WTC11 (cell line): ENCODE measurements at places on chromosomes 6 and 20. TPM values are rescaled to one million over a fixed set of nuclear protein-coding genes. Genes with fewer than 3 reads are reported as not detected.

DNA sequence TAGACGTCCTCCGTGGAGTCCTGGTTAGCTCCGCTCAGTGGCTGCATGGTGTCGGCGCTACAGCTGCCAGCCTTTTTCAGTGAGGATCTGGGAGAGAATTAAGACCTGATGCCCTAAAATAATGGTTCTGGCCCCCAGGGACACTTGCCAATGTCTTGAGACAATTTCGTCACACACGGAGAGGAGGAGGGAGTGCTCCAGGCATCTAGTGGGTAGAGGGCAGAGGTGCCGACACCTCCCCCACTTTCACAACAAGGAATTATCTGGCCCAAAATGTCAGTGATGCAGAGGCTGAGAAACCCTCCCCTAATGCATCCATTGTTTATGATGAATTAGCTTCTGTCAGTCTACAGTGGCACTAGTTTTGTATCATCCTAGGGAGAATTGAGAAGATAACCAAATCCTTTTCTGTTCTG, 24.4 kb downstream of the TMEM181 start:
- no peaks in the 10 kb centered on the region; the same call in 1 of the 2 replicates for H3K4me1 ChIP-seq
- H3K4me3 ChIP-seq = no peak overlapping the region
- H3K36me3 ChIP-seq = peaks cover 50% of the 10 kb centered on the region
- no peaks in the 10 kb centered on the region for H3K27me3 ChIP-seq
- no peak for DNase-seq
- no peak overlapping the region for H3K27ac ChIP-seq

DNA sequence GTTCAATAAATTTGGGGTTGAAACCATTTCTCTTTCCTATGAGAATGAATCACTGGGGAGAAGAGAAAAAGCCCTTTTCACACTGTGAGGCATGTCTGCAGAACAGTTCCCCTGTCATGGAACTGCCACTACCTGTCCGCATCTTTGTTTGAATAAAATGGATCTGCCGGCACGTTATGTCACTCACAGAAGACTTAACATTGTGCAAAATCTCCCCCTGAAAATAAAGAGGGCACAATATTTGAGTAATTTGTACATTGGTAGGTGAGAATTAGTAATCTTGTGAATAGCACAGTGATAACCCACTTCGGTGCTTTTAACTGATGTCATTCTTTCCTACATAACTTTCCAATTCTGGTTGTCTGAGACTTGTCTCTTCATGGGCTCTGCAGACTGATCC, 804.0 kb downstream of the C6orf118 start:
- no peak overlapping the region for H3K27ac ChIP-seq
- H3K4me1 ChIP-seq = peaks cover 9% of the 10 kb centered on the region
- DNase-seq = no peak
- H3K27me3 ChIP-seq = no peaks in the 10 kb centered on the region

DNA sequence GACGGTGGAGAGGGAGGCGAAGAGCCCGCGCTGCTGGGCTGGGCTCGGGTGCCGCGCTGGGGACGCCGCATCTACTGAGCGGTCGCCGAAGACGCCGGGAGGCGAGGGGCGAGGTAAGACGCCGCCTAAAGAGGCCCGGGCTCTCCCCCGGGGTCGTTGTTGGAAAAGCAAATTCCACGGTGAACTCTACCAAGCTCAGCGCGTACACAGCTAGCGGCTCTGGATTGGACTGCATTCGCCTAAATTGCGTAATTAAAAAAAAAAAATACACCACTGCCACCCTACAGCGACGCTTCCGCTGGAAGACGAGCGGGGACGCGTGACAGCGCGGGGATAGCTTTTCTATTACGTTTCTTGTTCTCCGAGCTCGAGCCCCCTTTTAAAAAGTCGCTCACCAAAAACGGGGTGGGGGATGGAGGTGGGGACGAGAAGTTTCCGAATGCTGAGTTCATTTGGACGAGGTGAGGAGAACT, 92.0 kb upstream of the PRDM1 start:
- peaks cover 97% of the 10 kb centered on the region for H3K27me3 ChIP-seq
- DNase-seq = peak; percentile 44
- H3K27ac ChIP-seq = no peak overlapping the region
- H3K4me1 ChIP-seq = peaks cover 40% of the 10 kb centered on the region
- H3K36me3 ChIP-seq = no peaks in the 10 kb centered on the region

DNA sequence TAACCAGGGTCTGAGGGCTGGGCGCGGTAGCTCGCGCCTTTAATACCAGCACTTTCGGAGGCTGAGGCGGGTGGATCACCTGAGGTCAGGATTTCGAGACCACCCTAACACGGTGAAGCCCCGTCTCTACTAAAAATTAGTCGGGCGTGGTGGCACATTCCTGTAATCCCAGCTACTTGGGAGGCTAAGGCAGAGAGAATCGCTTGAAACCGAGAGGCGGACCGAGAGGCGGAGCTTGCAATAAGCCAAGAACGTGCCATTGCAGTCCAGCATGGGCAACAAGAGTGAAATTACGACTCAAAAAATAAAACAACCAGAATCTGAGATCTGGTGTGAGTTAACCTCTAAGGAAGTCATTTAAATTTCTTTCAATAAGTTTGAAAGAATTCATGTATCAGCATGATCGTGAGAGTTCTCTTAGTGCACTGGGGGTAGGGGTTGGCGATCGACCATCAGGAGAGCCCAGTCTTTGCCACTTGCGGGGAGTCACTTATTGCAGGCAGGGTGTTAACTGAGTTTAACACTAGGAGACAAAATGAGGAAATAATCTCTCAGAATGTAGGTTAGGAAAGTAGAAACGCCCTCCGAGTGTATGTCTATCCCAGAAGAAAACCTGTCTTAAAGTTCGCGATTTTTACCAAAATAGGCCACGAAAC, 206.5 kb upstream of the ZNF184 start:
- H3K4me1 ChIP-seq = peaks cover 10% of the 10 kb centered on the region
- H3K36me3 ChIP-seq = no peaks in the 10 kb centered on the region
- no peak overlapping the region for H3K27ac ChIP-seq
- no peak for DNase-seq
- H3K27me3 ChIP-seq = peaks cover 74% of the 10 kb centered on the region

- no peak overlapping the region for H3K27ac ChIP-seq
- H3K27me3 ChIP-seq = no peaks in the 10 kb centered on the region
- H3K4me1 ChIP-seq = peaks cover 7% of the 10 kb centered on the region; the same call in 1 of the 2 replicates
- no peak for DNase-seq
- H3K36me3 ChIP-seq = peaks cover 13% of the 10 kb centered on the region
These were observed 15.9 kb downstream of the KIZ start for GRCh38 chr20:21141825-21142224.

GRCh38 chr6:33431880-33432541, 12.1 kb downstream of the SYNGAP1 start:
- H3K27me3 ChIP-seq = no peaks in the 10 kb centered on the region
- peak; percentile 47 for DNase-seq
- peak overlapping the region; percentile 71 for H3K4me3 ChIP-seq
- H3K36me3 ChIP-seq = peaks cover 21% of the 10 kb centered on the region
- H3K27ac ChIP-seq = peak overlapping the region; percentile 93

DNA sequence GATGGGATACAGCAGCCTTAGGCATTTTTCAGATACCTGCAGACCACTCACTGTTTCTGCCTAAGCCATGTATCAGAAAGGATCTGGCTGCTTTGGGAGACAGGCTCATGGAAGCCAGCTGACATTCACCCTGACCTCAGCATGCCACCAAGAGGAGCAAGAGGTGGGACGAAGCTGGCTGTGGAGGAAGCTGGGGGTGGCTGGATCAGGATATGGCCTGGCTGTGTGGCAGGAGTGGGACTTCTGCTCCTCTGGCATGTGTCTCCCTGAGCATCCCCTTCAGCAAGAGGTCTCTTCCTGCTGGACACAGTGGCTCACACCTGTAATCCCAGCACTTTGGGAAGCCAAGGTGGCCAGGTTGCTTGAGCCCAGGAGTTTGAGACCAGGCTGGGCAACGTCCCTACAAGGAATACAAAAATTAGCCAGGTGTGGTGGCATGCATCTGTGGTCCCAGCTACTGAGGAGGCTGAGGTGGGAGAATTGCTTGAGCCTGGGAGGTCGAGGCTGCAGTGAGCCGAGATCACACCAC, 897 bp downstream of the ADIG start:
- no peak overlapping the region for H3K27ac ChIP-seq
- peaks cover 23% of the 10 kb centered on the region for H3K4me1 ChIP-seq
- H3K4me3 ChIP-seq = no peak overlapping the region
- H3K27me3 ChIP-seq = no peaks in the 10 kb centered on the region

GRCh38 chr6:36650848-36651478, 27.6 kb upstream of the CDKN1A start:
- H3K4me3 ChIP-seq = no peak overlapping the region
- no peaks in the 10 kb centered on the region; the same call in 1 of the 2 replicates for H3K27me3 ChIP-seq
- no peak for DNase-seq
- H3K36me3 ChIP-seq = no peaks in the 10 kb centered on the region

- H3K27me3 ChIP-seq = no peaks in the 10 kb centered on the region
- H3K36me3 ChIP-seq = no peaks in the 10 kb centered on the region
- no peak overlapping the region for H3K27ac ChIP-seq
These were observed 386.8 kb downstream of the HDGFL1 start for GRCh38 chr6:22956029-22956681.

GRCh38 chr20:36010076-36010475, 41.7 kb downstream of the CNBD2 start:
- no peaks in the 10 kb centered on the region for H3K4me1 ChIP-seq
- DNase-seq = no peak
- no peak overlapping the region for H3K4me3 ChIP-seq
- H3K27me3 ChIP-seq = no peaks in the 10 kb centered on the region
- H3K36me3 ChIP-seq = no peaks in the 10 kb centered on the region
- no peak overlapping the region for H3K27ac ChIP-seq

DNA sequence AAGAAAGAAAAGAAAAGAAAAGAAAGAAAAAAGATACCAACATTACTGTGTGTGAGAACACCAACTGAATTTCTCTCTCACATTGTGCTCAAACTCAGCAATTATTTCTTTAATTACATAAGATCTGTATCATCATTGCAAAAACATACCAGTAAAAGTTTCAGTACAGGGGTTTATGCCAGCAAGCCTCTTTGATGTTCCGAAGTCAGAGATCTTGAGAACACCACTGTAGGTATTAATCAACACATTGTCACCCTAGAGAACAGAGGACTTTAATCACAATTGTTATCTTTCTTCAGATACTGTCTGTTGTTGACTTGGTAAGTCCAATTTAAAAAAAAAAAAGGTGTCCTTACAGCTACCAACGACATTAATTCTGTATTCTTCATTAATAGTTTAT, 60.9 kb upstream of the MAP7 start:
- no peaks in the 10 kb centered on the region for H3K27me3 ChIP-seq
- peaks cover 63% of the 10 kb centered on the region for H3K4me1 ChIP-seq
- no peaks in the 10 kb centered on the region for H3K36me3 ChIP-seq
- DNase-seq = no peak

- H3K27me3 ChIP-seq = no peaks in the 10 kb centered on the region
- no peaks in the 10 kb centered on the region for H3K36me3 ChIP-seq
- DNase-seq = no peak
- peaks cover 17% of the 10 kb centered on the region for H3K4me1 ChIP-seq
- no peak overlapping the region for H3K27ac ChIP-seq
These were observed 65.0 kb downstream of the SOBP start for GRCh38 chr6:107554918-107555317.

DNA sequence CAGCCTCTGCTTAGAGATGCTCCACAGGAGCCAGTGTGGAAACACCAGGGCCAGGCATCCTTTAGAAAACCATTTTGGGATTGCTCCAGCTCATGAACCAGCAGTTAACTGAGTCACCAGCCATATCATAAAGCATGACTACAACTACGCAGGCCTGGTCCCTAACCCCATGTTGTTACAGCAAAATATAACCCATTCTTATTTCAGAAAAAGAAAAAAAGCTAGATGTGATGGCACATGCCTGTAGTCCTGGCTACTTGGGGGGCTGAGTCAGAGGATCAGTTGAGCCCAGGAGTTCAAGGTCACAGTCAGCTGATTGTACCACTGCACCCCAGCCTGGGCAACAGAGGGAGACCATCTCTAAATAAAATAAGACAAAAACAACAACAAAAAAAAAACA, 36.8 kb downstream of the C6orf15 start:
- no peaks in the 10 kb centered on the region for H3K27me3 ChIP-seq
- H3K4me1 ChIP-seq = peaks cover 28% of the 10 kb centered on the region
- no peak overlapping the region for H3K4me3 ChIP-seq
- no peak for DNase-seq
- no peaks in the 10 kb centered on the region for H3K36me3 ChIP-seq
- H3K27ac ChIP-seq = no peak overlapping the region

GRCh38 chr6:42260972-42261371, 43.3 kb upstream of the MRPS10 start:
- no peaks in the 10 kb centered on the region for H3K27me3 ChIP-seq
- peaks cover 12% of the 10 kb centered on the region for H3K36me3 ChIP-seq
- no peak overlapping the region for H3K27ac ChIP-seq
- peaks cover 43% of the 10 kb centered on the region for H3K4me1 ChIP-seq
- DNase-seq = peak; percentile 79

GRCh38 chr6:134658596-134658995, 291.3 kb downstream of the ALDH8A1 start:
- no peaks in the 10 kb centered on the region for H3K36me3 ChIP-seq
- no peak for DNase-seq
- peaks cover 14% of the 10 kb centered on the region for H3K4me1 ChIP-seq
- H3K27ac ChIP-seq = no peak overlapping the region

- H3K36me3 ChIP-seq = peaks cover 27% of the 10 kb centered on the region
- no peak overlapping the region for H3K4me3 ChIP-seq
- H3K27ac ChIP-seq = no peak overlapping the region
- H3K4me1 ChIP-seq = peaks cover 55% of the 10 kb centered on the region
These were observed 19.6 kb downstream of the RTN4IP1 start for GRCh38 chr6:106609699-106610098.

- no peak for DNase-seq
- H3K27me3 ChIP-seq = no peaks in the 10 kb centered on the region
- H3K36me3 ChIP-seq = no peaks in the 10 kb centered on the region
These were observed 905.4 kb upstream of the FLRT3 start for GRCh38 chr20:15242773-15243172.

MED20 gene
- total RNA-seq = 37.5 to 42.4 TPM (median 38.9 TPM) in 3 replicates

SLC22A7 gene
- total RNA-seq = not detected in 3 replicates

MCM9 gene
- total RNA-seq = 11.2 to 14.9 TPM (median 12.3 TPM) in 3 replicates

GNRH2 gene
- total RNA-seq = 0.44 to 1.1 TPM (median 0.50 TPM) in 3 replicates

HLA-DRB5 gene
- total RNA-seq = 0.30 TPM in 1 of 3 replicates, not detected in the others

SLC44A4 gene
- total RNA-seq = 3.1 to 3.5 TPM (median 3.5 TPM) in 3 replicates

TBXT gene
- total RNA-seq = 0.15 to 0.50 TPM (median 0.21 TPM) in 3 replicates

LAMP5 gene
- total RNA-seq = 0.11 to 0.37 TPM (median 0.31 TPM) in 3 replicates

MLN gene
- not detected in 3 replicates for total RNA-seq

SIM1 gene
- 0.09 to 0.11 TPM (median 0.11 TPM) in 3 replicates for total RNA-seq
